Stimulated activated CD4-positive, alpha-beta T cell treated with anti-CD3 and anti-CD28 coated beads, Interleukin-2, amount 100 ng/mL, for 24 hours (primary cell): ENCODE measurements at places on chromosomes 3 and 15.

GRCh38 chr15:63187589-63188226 lies 1.7 kb upstream of the RAB8B start:
- DNase-seq = no peak

- DNase-seq = no peak
Measured at GRCh38 chr15:62977952-62978811, 64.4 kb upstream of the TPM1 start.

GRCh38 chr3:141863491-141863890 lies 13.0 kb upstream of the ATP1B3 start:
- no peak for DNase-seq

GRCh38 chr15:89143503-89144162 lies 55.4 kb downstream of the ABHD2 start:
- DNase-seq = no peak

GRCh38 chr3:106688464-106688863 lies 688.8 kb upstream of the CCDC54 start:
- no peak for DNase-seq
